ENCODE measurements at places on chromosomes 16 and 17. TPM values are rescaled to one million over a fixed set of nuclear protein-coding genes. Genes with fewer than 3 reads are reported as not detected.
A peak's percentile ranks its signal among the peaks of the same experiment; 100 is the strongest.

- DNase-seq = no peak
Measured at GRCh38 chr17:73559532-73559931, 84.7 kb downstream of the SDK2 start.

GRCh38 chr17:36034127-36034526 is 16.4 kb upstream of the CCL23 start:
- no peak for DNase-seq

GRCh38 chr17:72104164-72104862 is 16.5 kb upstream of the SOX9 start:
- peak; percentile 56 for DNase-seq

GRCh38 chr17:77886387-77886728 is 72.1 kb upstream of the TNRC6C start:
- DNase-seq = no peak

GRCh38 chr17:9936095-9936494 is 31.0 kb upstream of the RCVRN start:
- DNase-seq = no peak

The KRTAP4-1 gene
- not detected for total RNA-seq

- DNase-seq = no peak
Measured at GRCh38 chr17:35132099-35132498, 10.0 kb downstream of the NLE1 start.

- DNase-seq = peak; percentile 35
Measured at GRCh38 chr17:38761612-38762011, 9.1 kb downstream of the PSMB3 start.

DNA sequence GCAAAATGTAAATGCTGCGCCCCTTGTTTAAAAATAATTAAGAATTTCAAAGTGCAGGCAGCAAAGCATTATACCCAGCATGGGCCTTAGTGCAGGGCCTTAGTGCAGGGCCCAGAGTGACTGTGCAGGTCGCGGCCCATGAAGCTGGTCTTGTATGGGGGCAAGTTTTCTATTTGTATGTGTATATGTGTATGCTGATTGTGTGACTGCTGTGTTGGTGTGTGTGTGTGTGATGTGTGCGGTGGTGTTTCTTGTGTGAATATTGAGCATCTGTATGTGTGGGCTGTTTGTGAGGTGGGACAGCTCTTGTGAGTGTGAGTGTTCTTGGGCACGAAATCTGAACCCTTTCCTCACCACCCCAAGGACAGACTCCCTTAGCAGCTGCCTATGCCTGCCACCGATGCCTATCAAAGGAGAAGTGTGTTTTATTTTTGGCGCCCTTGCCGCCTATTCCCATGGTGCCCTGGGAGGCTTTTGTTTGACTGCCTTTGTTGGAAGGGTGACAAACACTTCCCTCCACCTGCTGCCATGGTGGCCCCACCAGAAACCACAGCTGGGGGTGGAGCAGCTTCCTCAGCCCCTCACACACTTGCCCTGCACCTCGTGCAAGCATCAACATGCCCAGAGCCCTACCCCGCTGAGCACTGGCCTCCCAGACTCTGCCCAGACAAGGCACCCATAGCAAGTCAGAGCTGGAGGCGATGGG is 18.0 kb downstream of the CCR7 start:
- DNase-seq = no peak

- DNase-seq = no peak
Measured at GRCh38 chr16:64356267-64356666, 765.6 kb downstream of the CDH11 start.

The TP53TG3C gene
- total RNA-seq = not detected

The GGA3 gene
- total RNA-seq = 35.3 TPM

DNA sequence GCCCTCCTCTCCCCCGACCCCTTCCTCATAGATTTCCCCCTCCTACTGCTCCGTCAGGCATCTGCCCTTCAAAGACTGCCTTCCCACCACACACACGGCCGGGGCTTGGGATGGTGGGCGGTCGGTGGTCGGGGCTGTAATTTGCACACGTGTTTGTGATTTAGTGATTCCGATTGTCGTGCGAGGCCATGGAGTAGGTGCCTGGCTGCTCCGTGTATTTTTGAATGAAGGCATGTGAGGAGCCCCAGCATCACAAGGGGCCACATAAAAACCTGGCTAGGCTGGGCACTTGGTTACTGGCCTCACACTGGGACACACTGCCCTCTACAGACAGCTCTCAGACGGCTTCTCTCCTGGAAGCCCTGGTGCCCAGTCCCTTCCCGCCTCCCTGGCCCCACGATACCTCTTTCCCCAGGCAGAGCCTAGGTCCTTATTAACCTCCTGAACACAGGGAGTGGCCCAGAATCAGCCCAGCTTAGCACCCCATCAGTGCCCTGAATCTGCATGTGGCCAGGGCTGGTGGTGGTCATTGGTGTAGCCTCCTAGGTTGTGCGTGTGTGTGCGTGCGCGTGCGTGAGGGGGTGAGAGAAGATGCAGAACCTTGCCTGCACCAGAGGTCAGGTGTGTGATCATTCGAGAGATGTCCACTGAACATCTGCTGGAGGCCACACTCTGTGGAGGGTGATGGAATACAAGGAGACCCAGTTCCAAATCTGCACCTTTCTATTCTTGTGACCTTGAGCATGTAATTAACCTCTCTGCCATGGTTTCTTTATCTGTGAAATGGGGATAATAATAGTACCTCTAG is 1.3 kb upstream of the SOCS1 start:
- peak; percentile 82 for DNase-seq

The DNAAF1 gene
- total RNA-seq = 1.3 TPM

- no peak for DNase-seq
Measured at GRCh38 chr17:13599864-13600263, 1.9 kb downstream of the HS3ST3A1 start.

GRCh38 chr16:9840761-9841665 is 341.2 kb downstream of the GRIN2A start:
- no peak for DNase-seq

- no peak for DNase-seq
Measured at GRCh38 chr17:17314501-17315071, 11.4 kb downstream of the NT5M start.

The TNFRSF13B gene
- not detected for total RNA-seq

- DNase-seq = no peak
Measured at GRCh38 chr17:48376682-48377325, 53.2 kb downstream of the SKAP1 start.

The PRR11 gene
- 2.7 TPM for total RNA-seq

DNA sequence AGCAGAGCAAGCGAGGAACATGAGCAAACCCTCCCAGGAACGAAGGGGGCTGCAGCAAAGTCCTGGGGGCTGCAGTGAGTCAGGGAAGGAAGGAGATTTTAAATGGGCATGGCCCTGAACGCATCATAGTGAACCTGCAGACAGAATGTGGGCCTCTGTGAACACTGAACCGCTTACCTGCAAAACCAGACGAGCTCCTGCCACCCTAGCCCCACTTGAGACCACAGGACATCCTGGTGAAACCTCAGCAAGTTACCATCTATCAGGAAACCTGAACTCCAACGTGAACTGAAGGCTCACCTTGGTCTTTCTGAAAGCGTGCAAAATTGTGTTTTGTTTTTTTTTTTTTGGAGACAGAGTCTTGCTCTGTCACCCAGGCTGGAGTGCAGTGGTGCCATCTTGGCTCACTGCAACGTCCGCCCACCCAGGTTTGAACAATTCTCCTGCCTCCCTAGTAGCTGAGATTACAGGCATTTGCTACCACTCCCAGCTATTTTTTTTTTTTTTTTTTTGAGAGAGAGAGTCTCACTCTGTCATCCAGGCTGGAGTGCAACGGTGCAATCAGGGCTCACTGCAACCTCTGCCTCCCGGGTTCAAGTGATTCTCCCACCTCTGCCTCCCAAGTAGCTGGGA is 30.8 kb downstream of the FANCA start:
- no peak for DNase-seq

The KCNJ18 gene
- total RNA-seq = not detected

The MT1M gene
- not detected for total RNA-seq

DNA sequence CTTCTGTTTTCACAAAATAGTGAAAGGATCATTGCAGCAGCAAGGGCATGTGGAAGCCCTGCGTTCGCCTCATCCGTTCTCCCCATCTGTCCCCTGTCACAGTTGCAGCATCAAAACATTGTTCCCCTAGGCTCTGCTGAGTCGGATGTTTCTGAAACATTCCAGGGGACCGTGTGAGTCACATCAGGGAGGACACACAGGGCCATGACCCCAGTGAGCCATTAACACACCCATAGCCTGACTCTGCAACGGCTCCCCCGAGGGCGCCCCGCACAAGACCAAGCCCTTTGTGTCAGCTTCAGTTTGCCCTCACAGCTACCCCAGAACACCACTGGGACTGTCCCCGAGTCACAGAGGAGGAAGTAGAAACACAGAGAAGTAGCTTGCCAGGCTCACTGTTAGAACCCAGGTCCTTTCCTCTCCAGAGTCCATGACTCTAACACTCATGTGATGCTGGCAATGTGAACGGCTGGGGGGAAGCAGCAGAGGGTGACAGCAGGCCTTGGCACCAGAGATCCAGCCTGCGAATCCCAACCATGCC is 63.3 kb upstream of the HSBP1 start:
- DNase-seq = no peak

DNA sequence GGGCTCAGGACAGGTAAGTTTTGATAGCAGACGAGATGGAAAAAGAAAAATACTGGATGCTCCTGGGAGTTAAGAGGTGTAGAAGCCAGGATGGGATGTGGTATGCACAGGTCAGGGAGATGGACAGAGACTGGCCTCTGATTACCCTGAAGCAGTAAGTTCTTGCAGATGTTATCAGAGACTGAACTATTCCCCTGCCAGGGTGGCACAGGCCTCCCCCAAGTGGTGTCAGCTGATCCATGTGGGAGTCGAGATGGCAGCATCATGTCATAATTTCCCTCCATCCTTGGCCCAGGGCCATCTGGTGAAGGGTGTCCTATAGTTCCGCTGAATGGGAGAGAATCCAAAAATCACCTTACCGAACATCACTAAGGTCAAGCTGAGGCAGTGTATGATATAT is 14.1 kb upstream of the NKD1 start:
- no peak for DNase-seq

DNA sequence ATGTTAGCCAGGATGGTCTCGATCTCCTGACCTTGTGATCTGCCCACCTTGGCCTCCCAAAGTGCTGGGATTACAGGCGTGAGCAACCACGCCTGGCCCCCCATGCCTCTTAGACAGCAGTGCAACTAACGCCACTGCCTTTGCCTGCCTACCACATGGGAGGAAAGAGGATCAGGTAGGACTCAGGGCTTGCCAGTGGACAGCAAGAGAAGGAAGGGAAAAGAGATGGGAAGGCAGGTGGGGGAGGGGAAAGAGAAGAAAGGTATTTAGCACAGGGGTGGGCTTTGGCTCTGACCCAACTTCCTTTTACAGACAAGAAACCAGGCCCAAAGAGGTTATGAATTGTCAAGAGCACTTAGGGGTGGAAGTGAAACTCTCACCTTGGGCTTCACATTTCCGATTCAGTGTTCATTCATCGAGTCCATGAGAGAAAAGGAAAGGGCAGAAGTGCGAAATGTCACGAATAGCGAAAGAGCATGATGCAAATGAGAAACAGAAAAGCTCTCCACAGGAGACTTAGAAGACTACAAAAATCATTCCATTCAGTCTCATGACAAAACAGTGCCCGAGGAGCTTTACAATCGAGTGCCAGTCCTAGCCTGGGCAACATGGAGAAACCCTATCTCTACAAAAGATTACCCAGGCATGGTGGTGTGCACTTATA is 36.4 kb downstream of the CDK5R1 start:
- no peak for DNase-seq

DNA sequence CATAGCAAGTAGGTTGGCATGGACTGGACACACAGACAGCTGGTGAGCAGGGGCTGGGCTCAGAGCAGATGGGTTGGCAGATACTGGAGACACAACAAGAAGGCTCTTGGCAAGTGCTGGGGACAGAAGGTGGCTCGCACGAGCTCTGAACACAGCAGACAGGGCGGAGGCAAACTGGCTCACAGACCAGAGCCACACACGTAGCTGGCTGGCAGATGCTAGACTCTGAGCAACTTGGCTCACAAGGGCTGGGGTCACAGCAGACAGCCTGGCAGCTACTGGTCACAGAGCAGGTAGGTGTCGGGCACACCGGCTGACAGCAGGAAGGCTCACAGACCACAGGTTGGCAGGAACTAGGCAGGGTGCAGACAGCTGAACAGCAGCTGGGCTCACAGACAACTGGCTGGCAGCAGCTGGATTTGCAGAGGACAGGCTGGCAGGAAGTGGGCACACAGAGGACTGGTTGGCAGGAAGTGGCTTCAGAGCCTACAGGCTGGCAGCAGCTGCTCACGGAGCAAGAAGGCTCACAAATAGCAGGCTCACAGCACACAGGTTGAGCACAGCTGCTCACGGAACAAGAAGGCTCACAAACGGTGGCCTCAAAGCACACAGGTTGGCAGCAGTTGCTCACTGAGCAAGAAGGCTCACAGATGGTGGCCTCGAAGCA is 725 bp downstream of the KRTAP16-1 start:
- DNase-seq = no peak

GRCh38 chr17:33968350-33969044 is 286.6 kb upstream of the CCL2 start:
- DNase-seq = no peak

The RUNDC3A gene
- 5.8 TPM for total RNA-seq

- DNase-seq = no peak
Measured at GRCh38 chr16:1218061-1218929, 6.8 kb downstream of the TPSG1 start.

- peak; percentile 91 for DNase-seq
Measured at GRCh38 chr17:16287563-16288027, 65.7 kb downstream of the CENPV start.

Data from cardiac muscle cell (in vitro differentiated cells and primary cell).